Occipital lobe (tissue), 3 donors: ENCODE measurements at places on chromosomes 7 and 10.
A peak's percentile ranks its signal among the peaks of the same experiment; 100 is the strongest.

GRCh38 chr7:112726076-112726475, 64.1 kb downstream of the TMEM168 start:
- DNase-seq, result no peak

DNA sequence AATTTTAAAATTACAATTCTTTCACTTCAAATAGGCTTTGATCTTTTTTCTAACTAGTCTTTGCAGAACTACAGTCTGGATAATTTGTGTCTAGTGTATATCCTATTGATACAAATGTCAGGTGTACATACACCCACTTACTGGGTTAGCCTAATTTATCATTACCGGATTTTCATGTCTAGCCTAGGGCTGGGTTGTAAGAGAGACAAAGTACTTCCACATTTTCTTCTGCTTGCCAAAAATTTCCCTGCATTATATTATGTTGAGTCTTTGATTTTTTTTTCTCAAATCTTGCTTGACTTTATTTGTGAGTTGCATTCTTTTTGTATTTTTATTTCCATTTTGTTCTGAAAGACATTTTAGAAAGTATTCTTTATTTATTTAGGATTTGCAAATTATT, 284.8 kb upstream of the FZD8 start:
- DNase-seq, result no peak

DNA sequence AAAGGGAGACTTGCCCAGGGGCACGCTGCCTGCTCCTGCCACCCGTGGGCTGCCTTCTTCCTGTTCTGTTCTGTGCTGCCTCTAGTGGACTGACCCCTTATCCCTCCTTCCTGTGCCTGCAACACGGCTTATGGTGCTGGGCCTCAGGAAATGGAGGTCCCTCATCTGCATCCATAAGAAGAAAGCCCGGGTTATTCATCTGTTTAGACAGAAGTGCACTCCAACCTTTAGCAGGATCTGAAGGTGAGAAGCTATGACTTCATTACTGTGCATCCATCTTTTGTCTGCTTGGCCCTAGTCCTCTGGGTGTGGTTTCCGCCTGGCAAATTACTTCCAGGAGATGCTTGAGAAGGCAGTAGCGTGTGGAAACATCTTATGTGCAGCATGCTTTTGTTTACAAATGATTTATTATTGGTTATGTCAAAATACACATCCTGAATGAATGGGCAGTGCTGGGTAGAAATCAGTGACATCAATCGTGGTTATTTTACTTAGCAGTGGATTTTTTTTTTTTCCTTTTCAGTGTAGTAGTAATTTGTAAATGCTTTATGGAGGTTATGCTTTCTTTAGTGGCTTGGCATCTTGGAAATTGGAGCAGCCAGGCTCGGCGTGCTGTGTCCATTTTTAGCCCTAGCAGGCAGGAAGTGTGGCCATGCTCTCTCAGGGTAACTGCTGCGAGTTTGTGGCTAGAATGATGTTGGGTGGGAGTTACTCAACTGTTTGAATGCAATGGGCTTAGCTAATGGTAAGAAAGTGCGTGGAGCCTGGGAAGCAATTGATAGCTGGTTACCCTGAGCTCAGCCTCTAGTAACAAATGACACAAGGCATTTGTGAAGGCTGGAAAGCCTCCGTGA, 12.7 kb downstream of the PTPRE start:
- DNase-seq, result no peak

DNA sequence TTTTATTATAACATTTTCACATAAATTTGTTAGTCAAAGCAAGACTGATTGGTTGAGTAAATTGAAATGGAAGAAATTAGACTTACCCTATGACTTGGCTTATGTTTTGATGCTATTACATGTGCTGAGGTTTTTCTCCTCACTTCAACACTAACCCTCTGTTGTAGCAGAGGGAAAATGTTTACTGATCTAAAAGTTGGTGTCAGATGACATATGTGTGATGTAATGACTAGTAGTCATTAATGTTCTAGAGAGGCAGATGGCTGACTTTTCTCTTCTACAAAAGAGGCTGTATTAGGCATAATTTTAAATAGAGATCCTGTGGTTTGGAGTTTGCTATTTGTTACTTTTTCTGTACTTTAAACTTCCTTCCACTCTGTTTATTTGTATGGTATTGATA, 266.0 kb downstream of the BBS9 start:
- DNase-seq, result no peak

DNA sequence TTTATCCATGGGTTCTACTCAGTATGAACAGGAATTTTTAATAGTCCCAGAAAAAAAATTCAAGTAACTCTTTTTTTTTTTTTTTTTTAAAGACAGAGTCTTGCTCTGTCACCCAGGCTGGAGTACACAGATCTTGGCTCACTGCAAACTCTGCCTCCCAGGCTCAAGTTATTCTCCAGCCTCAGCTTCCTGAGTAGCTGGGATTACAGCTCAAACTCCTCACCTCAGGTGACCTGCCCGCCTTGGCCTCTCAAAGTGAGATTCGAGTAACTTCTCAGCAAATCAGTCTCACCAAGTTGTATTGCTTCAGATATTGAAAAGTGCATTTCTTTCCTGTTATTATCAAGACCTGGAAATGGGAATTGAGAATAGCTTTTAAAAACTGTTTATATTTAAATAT, 281.2 kb upstream of the MINDY3 start:
- DNase-seq, result no peak

- no peak for DNase-seq
Observed at GRCh38 chr10:19845503-19846368, 29.5 kb downstream of the PLXDC2 start.

DNA sequence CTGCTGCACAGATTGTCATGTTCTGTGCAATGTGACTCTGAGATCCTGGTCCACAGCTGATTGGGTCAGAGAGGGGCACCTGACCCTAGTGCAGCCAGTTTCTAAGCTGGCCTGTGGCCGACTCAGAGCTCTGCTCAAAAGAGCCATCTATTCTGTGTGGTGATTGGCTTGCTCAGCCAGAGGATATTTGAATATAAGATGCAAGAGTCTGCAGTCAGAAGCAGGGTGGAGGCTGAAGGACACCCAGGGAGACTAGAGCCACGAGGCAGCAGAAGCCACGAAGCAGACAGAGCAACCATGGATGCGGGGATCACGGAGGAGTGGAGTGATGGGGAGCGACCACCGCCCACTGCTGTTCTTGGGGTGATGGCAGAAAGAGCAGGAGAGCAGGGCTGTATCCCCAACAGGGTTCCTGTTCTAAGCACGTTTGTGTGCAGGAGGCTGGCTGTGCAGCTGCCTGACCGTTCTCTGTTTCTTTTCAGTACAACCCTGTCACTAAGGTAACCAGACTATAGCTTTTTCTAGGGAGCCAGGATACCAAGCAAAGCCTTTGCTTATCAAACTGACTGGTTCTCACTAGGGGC, 19.5 kb upstream of the RHEB start:
- peak; percentile 62 for DNase-seq

GRCh38 chr10:111086574-111086973, 9.7 kb downstream of the ADRA2A start:
- no peak for DNase-seq

DNA sequence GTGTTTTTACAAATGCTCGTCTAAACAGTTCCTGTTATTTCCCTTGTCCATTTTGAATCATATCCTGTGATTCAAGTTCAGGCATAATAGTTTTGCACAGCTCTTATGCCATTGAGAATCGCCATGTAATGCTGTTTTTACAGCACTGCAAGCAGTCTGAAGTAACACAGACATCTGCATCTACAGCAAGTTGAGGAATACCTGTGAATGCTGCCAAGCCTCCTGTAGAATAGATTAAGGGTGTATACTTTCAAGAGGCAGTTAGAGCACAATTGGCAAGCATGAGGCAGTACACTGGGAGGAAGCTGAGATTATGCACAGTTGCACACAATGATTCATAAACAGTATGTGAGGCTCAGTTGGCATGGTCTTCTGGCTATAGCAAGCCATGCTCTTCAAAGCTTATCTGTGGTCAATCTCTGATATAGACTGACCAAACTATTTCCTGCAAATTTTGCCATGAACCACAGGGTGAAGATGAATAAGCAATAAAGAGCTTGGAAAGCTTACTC, 121.9 kb upstream of the AKR1E2 start:
- no peak for DNase-seq

GRCh38 chr10:26960308-26960707, 99.5 kb upstream of the ABI1 start:
- no peak for DNase-seq

DNA sequence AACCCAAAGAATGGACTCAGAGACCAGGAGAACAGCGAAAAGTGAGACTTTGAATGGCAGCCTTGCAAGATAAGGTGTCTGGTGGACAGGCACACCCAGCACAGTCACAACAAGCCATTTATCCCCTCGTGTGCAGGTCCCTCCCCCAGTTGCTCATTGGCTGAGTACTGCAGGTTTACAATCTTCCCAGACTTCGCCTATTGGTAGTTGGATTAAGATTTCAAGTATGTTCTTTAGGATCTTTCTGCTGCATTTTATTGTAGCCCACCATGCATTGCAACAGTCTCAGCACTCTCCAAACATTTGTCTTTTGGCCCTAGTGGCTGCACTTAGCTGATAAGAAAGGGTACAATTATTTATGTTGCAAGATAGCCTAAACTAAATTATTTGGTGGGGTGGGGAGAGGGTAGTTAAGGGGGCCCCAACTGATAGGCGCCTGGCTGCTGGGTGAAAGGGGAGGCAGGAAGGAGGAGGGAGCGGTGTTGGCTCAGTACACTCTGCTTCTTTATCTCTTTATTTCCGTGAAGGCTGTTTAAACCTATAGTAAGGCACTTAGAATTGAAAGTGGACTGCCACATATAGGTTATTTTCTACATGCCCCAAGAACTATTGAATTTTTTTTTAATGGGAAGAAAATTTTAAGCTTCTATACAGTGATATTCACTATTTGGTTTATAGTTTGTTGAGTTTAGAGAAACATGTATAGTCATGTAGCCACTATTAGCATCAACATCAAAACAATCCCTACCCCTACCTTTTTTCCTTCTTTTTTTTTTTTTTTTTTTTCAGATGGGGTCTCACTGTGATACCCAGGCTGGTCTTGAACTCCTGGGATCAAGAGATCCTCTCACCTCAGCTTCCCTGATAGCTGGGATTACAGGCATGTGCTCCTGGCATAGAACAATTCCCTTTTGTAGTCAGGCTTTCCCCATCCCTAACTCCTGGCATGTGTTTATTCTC, 54.2 kb downstream of the GUSB start:
- no peak for DNase-seq

GRCh38 chr7:41882256-41882655, 179.4 kb upstream of the INHBA start:
- DNase-seq, result no peak

DNA sequence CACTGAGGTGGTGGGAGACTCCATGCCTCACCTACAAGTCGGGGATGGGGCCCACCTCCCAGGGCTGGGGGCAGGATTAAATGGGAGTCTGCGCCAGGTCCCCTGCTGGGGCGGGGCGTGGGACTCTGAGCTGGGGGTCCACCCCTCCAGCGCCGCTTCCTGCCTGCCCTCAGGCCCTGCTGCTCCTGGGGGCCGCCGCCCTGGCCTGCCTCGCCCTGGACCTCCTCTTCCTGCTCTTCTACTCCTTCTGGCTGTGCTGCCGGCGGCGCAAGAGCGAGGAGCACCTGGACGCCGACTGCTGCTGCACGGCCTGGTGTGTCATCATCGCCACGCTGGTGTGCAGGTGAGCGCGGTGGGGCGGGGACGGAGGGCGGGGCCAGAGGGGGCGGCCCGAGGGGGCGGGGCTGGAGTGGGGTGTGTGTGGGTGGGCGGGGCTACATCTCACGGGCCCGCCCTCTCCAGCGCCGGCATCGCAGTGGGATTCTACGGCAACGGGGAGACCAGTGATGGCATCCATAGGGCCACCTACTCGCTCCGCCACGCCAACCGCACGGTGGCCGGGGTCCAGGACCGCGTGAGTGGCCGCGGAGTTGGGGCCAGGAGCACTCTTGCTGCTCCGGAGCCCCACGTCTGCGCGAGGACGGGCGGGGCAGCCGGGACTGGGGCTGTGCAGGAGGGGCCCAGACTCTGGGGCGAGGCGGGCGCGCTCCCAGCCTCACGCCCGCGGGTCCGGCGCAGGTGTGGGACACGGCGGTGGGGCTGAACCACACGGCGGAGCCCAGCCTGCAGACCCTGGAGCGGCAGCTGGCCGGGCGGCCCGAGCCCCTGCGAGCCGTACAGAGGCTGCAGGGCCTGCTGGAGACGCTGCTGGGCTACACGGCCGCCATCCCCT, 15.1 kb downstream of the TTYH3 start:
- no peak for DNase-seq

GRCh38 chr10:123912871-123913270, 21.3 kb upstream of the CPXM2 start:
- no peak for DNase-seq

- DNase-seq, result no peak
Observed at GRCh38 chr7:90455163-90456030, 14.0 kb upstream of the PTTG1IP2 start.

GRCh38 chr7:122689346-122690109, 9.4 kb downstream of the RNF133 start:
- DNase-seq, result no peak

GRCh38 chr10:75404815-75405597, 3.4 kb upstream of the ZNF503 start:
- DNase-seq, result no peak

DNA sequence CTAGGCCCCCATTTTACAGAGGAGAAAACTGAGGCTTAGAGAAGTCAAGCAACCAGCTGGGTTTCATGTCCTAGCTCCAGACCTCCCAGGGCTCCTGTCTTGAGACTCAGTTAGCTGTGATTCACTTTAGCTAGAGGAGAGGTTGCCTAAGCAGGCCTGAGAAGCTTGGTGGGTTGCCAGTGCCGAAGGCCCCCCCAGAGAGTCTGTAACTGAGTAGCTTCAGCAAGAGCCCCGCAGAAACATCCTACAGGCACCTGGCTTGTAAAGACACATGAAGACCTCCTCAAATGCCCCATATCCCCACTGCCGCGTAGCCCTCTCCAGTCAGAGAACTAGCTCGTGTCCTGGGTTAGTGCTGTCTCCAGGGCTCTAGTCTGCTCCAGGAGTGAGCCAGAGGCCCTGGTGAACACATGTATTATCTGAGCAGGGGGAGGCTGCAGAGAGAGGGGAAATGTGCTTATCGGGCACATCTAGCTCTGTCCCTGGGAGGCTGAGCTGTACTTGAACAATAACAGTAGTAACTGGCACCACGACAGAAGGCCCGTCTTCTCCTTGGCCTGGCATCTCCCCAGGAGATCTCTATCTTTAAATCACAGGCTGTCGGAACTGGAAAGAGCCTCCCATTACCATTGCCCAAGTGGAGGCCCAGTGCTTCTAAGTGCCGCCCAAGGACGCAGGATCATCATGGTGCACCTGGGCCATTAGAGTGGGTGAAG, 28.9 kb downstream of the UNC5B start:
- DNase-seq, result no peak

GRCh38 chr10:123529146-123529760, 136.9 kb upstream of the GPR26 start:
- no peak for DNase-seq

GRCh38 chr10:97514344-97514743, 15.6 kb downstream of the UBTD1 start:
- no peak for DNase-seq

DNA sequence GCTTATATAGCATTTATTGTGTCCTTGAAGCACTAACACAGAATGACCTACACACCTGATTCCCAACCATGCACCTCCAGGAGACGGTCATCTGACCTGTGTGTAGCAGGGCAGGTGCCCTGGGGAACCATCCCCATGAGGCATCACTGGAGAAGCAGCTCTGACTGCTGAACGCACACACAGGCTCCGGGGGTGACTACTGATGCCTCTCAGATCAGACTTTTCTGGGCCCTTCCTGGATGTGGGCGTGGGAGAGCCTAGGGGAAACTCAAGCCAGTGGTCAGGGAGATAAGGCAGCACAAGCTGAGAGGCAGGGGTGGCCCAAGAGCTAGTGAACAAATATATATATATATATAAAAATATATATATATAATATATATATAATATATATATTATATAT, 37.6 kb downstream of the CPXM2 start:
- DNase-seq, result no peak

GRCh38 chr7:21656796-21657195, 114.0 kb downstream of the DNAH11 start:
- DNase-seq, result no peak
